Endothelial cell of umbilical vein (primary cell): ENCODE measurements at places on chromosomes 1 and 21.

GRCh38 chr21:45329261-45330074 is 41.8 kb upstream of the POFUT2 start:
- H3K4me3 ChIP-seq = no peak overlapping the region
- no peaks in the 10 kb centered on the region for H3K36me3 ChIP-seq
- no peaks in the 10 kb centered on the region for H3K27me3 ChIP-seq
- no peaks in the 10 kb centered on the region for H3K4me1 ChIP-seq

GRCh38 chr1:184022668-184023067 is 14.9 kb downstream of the COLGALT2 start:
- H3K36me3 ChIP-seq = no peaks in the 10 kb centered on the region
- no peak overlapping the region for H3K27ac ChIP-seq
- peaks cover 22% of the 10 kb centered on the region for H3K27me3 ChIP-seq
- no peaks in the 10 kb centered on the region for H3K4me1 ChIP-seq

DNA sequence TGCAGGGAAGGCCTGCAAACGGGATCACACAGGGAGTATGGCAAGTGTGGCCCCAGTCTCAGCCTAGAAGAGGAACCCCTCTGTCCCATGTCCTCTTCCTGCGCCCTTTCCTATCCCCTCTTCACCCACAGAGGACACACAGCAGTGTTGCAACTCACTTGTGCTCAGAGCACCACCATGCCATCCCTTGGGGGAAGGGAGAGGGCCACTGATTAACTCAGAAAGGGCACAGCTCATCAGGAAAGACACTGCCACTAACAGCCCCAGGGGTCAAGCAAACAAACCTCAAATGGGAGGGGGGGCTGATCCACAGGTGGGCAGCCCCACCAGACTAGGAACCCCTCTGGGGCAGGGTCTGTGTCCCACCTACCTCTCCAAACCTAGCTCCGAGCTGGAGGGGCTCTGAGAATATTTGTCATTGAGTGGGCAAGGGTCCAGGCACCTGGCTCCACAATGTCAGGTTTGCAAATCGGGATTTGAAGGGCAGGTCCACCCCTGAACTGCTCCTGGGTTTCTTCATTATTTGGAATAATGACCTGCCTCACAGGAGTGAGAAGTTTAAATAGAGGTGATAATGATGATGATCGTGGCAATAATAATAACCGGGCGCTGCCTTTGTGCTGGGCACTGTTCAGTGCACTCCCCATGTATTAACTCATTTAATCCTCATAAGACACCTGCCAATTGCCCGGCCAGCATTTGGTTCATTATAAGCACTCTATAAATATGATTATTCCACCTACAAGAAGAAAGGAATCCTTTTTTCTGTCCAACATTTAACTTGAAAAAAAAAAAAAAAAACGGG is 1.0 kb downstream of the ALDH4A1 start:
- no peaks in the 10 kb centered on the region for H3K36me3 ChIP-seq
- H3K27ac ChIP-seq = no peak overlapping the region
- no peak for DNase-seq
- H3K4me3 ChIP-seq = peak overlapping the region; percentile 83
- no peaks in the 10 kb centered on the region for H3K27me3 ChIP-seq

DNA sequence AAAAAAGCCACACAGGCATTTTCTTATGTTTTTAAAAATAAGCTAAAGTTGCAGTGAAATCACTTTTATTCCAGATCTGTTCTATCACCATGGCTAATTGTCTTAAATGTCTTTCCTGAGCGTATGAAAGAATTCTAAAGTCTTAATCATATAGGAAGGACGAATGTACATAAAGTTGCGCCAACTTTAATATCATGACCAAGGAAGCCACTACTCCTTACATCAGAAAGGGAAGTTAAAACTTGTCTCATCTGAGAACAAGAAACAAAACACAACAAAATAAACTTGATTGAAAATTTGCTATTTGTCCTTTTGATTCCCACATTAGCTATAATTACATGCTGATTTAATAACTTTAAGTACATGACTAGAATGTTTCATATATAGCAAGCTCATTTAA is 26.5 kb downstream of the CNIH4 start:
- peaks cover 11% of the 10 kb centered on the region for H3K36me3 ChIP-seq
- no peaks in the 10 kb centered on the region for H3K27me3 ChIP-seq
- H3K27ac ChIP-seq = no peak overlapping the region
- H3K4me3 ChIP-seq = no peak overlapping the region
- no peaks in the 10 kb centered on the region for H3K4me1 ChIP-seq

DNA sequence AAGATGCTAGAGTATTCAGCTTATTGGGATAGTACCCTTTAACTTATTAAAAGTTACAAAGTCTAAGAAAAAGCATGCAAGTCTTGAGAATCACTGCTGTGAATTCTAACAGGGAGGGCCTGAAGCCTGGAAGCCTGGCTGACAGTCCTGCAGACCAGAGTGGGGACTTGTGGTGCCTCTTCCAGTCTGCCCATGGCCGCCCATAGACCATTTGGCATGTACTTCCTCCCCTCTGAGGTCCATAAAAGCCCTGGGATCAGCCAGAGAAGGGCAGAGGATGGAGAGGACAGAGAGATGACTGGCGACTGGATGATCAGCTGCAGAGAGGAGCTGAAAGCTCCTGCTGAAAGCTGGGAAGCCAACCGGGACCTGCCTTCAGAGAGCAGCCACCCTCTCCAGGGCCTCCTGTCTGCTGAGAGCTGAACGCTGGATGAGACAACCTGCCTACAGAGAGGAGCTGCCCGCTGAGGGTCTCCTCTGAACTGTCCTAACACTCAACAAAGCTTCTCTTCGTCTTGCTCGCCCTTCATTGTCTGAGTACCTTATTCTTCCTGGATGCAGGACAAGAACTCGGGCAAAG is 12.5 kb upstream of the SLC1A7 start:
- H3K27ac ChIP-seq = no peak overlapping the region
- H3K4me3 ChIP-seq = no peak overlapping the region
- no peaks in the 10 kb centered on the region for H3K4me1 ChIP-seq
- DNase-seq = no peak

- DNase-seq = no peak
- H3K36me3 ChIP-seq = no peaks in the 10 kb centered on the region
- no peak overlapping the region for H3K4me3 ChIP-seq
- no peaks in the 10 kb centered on the region for H3K27me3 ChIP-seq
These were observed 9.4 kb downstream of the ST3GAL3 start for GRCh38 chr1:43716559-43717281.

DNA sequence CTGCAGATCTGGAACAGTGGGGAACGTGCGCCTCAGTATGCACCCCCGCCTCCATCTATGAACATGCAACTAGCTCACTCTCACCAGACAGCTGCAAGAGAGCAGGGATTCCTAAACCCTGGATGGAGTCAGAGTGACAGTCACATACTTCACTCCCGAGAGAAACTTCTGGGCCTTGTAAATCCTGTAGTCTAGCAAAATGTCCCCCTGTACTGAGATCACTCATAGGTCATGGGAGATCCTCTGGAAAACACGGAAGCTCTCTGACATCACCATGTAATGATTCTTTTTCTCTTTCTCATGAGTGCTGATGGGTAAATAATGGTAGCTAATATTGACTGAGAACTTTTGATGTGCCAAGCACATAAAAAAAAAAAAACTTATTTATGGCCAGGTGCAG is 23.4 kb upstream of the TARDBP start:
- no peak for DNase-seq
- no peak overlapping the region for H3K27ac ChIP-seq
- no peaks in the 10 kb centered on the region for H3K4me1 ChIP-seq
- H3K36me3 ChIP-seq = no peaks in the 10 kb centered on the region
- no peak overlapping the region for H3K4me3 ChIP-seq
- H3K27me3 ChIP-seq = no peaks in the 10 kb centered on the region

DNA sequence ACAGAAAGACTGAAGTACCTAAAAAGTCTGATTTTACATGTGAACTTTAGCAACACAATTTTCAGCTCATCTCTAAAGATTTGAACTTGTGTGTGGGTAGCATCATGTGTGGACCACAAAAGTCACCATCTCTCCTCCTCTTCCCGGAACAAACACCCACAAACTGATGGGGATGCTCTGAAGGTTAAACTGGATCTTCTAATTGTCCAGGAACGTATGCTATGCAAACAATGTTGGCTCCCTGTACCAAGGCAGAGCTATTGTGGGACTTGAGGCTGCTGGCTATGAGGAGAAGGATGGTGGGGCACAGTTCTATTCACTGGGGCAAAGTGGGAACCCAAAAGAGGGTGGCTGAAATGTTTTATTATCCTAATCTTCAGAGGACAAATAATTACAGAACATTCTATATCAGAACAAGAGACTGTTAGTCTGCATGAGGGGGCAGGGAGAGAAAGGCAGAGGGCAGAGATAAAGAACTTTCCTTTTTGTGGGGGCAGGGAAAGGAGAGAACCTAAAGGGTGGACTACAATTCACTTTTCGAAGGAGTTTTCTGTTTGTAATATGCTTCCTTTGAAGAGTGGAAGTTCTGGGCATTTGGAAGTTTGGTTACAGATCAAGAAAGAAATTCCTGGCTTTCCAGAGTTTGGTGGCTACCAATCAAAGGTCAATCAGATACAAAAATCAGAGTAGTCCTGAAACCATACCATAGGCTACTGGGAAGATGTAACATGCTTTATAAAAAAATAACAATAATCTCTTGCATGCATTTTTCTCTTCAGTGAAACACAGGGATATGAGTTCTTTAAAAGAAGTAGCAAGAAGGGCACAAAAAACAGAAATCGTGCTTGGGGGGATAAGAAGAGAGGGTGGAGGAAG is 62.9 kb downstream of the GADD45A start:
- H3K4me1 ChIP-seq = peaks cover 50% of the 10 kb centered on the region
- peaks cover 3% of the 10 kb centered on the region for H3K36me3 ChIP-seq
- no peak overlapping the region for H3K27ac ChIP-seq
- H3K27me3 ChIP-seq = no peaks in the 10 kb centered on the region
- no peak overlapping the region for H3K4me3 ChIP-seq

GRCh38 chr21:40200126-40200525 is 332.9 kb downstream of the PCP4 start:
- no peak overlapping the region for H3K27ac ChIP-seq
- H3K27me3 ChIP-seq = no peaks in the 10 kb centered on the region
- H3K36me3 ChIP-seq = no peaks in the 10 kb centered on the region
- DNase-seq = no peak
- no peak overlapping the region for H3K4me3 ChIP-seq

DNA sequence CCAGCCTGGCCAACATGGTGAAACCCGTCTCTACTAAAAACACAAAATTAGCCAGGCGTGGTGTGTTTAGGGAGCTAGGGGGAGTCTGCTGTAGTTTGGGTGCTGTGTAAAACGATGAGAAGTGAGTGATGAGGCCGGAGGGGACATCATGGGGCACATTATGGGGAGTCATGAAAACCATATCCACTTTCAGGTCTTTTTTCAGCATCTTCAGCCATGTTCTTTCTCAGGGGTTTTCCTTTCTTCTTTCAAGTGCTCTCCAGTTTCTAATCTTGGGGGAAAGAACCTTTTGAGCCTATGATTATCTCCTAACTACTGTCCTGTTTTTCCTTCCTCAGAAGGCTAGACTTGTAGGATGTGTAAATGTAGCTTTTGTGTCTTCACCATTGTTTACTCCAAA is 14.4 kb downstream of the KDM4A start:
- DNase-seq = no peak
- H3K4me1 ChIP-seq = no peaks in the 10 kb centered on the region
- no peak overlapping the region for H3K4me3 ChIP-seq
- peaks cover 49% of the 10 kb centered on the region for H3K36me3 ChIP-seq

DNA sequence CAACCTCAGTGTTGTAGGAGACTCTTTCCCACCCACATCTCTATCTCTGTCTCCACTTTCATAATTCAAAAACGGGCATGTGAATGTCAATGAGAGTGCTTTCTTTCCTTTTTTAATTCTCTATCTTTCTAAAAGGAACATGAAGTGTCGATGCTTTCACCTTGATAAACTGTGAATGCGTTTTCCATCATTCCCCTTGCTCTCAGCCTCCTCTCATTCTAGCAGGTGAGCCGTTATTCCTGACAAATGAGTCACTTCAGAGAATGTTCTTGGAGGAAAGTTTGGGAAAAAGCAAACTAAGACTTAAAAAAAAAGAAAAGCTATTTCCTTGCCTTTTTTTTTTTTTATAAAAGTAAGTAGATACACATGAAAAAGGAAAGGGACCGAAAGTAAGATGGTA is 226.0 kb upstream of the C1orf87 start:
- H3K27ac ChIP-seq = no peak overlapping the region
- no peak for DNase-seq
- H3K4me1 ChIP-seq = no peaks in the 10 kb centered on the region
- no peak overlapping the region for H3K4me3 ChIP-seq
- no peaks in the 10 kb centered on the region for H3K27me3 ChIP-seq
- no peaks in the 10 kb centered on the region for H3K36me3 ChIP-seq

- DNase-seq = no peak
- no peak overlapping the region for H3K4me3 ChIP-seq
- no peaks in the 10 kb centered on the region for H3K4me1 ChIP-seq
- H3K27ac ChIP-seq = no peak overlapping the region
- no peaks in the 10 kb centered on the region for H3K36me3 ChIP-seq
These were observed 149.8 kb downstream of the ETS2 start for GRCh38 chr21:38955495-38955894.

DNA sequence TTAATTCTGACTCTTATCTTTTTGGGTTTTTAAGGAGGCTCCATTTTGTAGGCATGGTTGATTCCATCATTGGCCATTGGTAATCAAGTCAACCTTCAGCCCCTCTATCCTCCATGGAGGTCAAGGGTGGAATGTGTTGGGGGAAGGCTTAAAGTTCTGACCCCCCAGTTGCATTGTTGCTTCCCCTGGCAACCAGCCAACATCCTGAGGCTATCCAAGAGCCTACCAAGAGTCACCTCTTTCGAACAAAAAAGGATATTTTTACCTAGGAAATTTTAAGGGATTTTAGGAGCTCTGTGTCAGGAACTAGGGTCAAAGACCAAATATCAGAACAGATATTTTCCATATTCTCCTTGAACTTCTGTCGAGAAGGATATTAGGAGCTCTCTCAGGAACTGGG is 251.8 kb downstream of the RYR2 start:
- H3K27ac ChIP-seq = no peak overlapping the region
- DNase-seq = no peak
- no peak overlapping the region for H3K4me3 ChIP-seq
- H3K27me3 ChIP-seq = no peaks in the 10 kb centered on the region
- H3K36me3 ChIP-seq = no peaks in the 10 kb centered on the region

DNA sequence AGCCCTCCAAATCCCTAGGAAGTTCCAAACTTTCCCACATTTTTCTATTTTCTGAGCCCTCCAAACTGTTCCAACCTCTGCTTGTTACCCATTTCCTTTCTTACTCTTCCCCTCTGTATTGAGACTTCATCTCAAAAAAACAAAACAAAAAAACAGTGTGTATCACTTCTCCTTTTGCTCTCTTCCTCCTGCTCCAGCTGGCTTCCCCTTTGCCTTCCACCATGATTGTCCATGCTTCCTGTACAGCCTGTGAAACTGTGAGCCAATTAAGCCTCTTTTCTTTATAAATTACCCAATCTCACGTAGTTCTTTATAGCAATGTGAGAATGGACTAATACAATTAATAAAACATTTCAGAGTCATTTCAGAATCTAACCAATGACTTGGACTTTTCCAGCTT is 69.6 kb upstream of the KRTAP19-8 start:
- H3K27ac ChIP-seq = no peak overlapping the region
- H3K36me3 ChIP-seq = no peaks in the 10 kb centered on the region
- no peak overlapping the region for H3K4me3 ChIP-seq
- H3K27me3 ChIP-seq = no peaks in the 10 kb centered on the region
- no peak for DNase-seq
- H3K4me1 ChIP-seq = no peaks in the 10 kb centered on the region
